Spinal cord (tissue), 10 donors: ENCODE measurements at places on chromosomes 2 and 18. TPM values are rescaled to one million over a fixed set of nuclear protein-coding genes. Genes with fewer than 3 reads are reported as not detected.

The PAPOLG gene
- total RNA-seq = 31.6 TPM

The RAB27B gene
- total RNA-seq = 71.8 TPM

The GPR35 gene
- total RNA-seq = 2.1 TPM

The POTEJ gene
- 0.10 TPM for total RNA-seq
